ENCODE measurements at places on chromosomes 2 and 18. TPM values are rescaled to one million over a fixed set of nuclear protein-coding genes. Genes with fewer than 3 reads are reported as not detected.

Gene ATG16L1
- total RNA-seq: 36.7 TPM

Gene GIGYF2
- total RNA-seq: 117 TPM

Gene SPATA3
- total RNA-seq: not detected

Gene FN1
- 262 TPM for total RNA-seq

Gene CYP27C1
- 1.1 TPM for total RNA-seq

Gene RIOK3
- total RNA-seq: 59.2 TPM

Gene OR6B2
- not detected for total RNA-seq

Gene CCDC178
- 1.2 TPM for total RNA-seq

Gene DSC3
- 0.36 TPM for total RNA-seq

Gene GAL3ST2
- total RNA-seq: 0.45 TPM

Gene VWC2L
- 4.3 TPM for total RNA-seq

Gene CFC1
- total RNA-seq: 1.3 TPM

Gene TUBB8B
- not detected for total RNA-seq

Gene AQP4
- 84.5 TPM for total RNA-seq

Gene MPP4
- 0.45 TPM for total RNA-seq

Gene PTPRN
- total RNA-seq: 18.1 TPM

Gene HOXD12
- total RNA-seq: not detected
